NCI-H524 treated with DMSO at 0.1 percent for 48 hours (cell line): ENCODE measurements at places on chromosomes 5 and 9.

GRCh38 chr5:80934751-80935150, 25.4 kb upstream of the RASGRF2 start:
- DNase-seq = no peak

DNA sequence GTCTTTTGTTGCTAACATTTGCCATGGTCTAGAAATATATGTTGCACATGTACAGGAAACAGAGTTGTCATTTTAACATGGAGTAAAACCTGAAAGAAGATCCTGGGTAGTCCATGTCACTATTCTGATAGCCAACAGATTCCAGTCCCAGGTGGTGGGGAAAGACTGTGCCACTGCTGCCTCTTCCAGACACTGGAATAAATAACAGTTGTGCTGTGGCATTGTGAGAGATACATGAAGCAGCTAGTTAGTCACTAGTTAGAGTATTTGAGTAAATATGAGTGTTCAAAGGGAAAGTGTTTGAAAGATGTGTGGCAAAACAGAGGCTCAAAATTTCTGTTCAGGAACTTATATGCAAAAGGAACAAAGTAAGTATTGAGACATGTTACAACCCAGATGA, 1408.3 kb downstream of the EFNA5 start:
- no peak for DNase-seq

DNA sequence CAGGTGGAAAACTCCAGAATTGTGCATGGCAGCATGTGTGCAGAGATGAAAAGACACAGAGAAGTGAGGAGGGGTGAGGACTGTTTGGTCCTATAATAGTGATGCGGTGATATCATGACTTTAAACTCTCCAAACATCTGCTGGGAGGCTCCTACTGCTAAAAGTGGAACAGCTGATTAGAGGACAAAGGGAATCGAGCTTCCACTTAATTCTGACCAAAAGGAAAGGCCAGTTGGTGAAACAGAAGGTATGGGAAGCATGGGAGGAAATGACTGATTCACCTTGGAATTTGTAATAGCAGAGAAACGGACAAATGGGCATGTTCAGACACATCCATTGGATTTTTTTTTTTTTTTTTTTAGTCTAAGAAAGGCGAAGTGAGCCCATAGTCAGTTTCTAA, 67.5 kb upstream of the MAMDC2 start:
- no peak for DNase-seq

DNA sequence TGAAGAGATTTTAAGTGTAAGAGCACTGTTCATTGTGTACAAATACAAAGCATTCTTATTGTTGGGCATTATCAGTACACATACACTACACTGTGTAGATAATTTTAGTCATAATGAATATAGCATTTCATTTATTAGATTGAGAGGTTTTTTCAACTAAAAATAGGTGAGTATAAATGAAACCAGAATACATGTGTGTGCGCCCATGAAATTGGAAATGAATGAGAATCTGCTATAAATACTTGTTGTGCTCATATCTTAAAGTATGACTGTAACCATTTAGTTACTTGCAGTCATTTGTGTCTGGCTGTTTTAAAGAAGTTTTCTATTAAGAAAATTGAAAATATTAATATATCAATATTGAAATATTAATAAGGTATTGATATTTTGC, 189.0 kb upstream of the MEF2C start:
- DNase-seq = no peak

GRCh38 chr9:18824095-18824666, 208.8 kb downstream of the SAXO1 start:
- no peak for DNase-seq

DNA sequence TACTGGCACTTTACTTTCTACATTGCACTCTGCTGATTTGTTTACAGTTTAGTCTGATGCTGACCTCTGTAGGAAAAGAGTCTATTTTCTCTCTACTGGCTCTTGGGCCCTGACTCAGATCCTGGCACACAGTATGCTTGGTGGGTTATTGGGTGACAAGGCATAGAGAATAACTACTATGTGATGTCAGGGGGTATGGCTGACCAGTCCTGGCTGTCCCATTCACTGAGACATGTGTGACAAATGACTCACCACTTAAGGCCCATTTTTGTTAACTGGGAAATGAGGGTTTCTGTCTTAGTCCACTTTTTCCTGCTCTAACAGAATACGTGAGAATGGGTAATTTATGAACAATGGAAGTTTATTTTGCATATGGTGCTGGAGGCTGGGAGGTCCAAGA, 66.4 kb downstream of the DAPK1 start:
- DNase-seq = no peak

GRCh38 chr5:1527533-1528205, 3.9 kb upstream of the LPCAT1 start:
- no peak for DNase-seq
